ENCODE measurements at places on chromosomes 16 and 17.
A peak's percentile ranks its signal among the peaks of the same experiment; 100 is the strongest.

DNA sequence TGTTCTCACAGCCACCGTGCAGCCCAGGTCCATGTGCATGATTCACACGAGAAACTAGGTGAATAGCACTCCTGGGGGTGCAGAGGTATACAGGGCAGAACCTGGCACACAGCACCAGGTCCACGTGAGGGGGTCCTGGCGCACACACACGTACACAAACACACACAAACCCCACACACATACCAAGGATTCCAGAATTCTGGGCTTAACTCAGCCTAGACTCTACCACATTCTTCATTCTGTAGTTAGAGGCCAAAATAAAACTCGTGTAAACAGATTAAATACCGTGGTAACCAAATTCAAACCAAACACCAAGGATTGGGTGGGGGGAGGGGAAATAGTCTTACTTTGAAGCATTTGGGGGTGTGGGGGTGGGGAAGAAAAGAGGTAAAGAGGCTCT is 58.5 kb downstream of the XYLT1 start:
- H3K27ac ChIP-seq = no peak overlapping the region
- no peak for DNase-seq
- H3K4me3 ChIP-seq = no peak overlapping the region
- peaks cover 3% of the 10 kb centered on the region for H3K36me3 ChIP-seq
- H3K4me1 ChIP-seq = peaks cover 38% of the 10 kb centered on the region

GRCh38 chr17:19304209-19304608 is 58.3 kb downstream of the B9D1 start:
- no peak overlapping the region for H3K27ac ChIP-seq
- no peak overlapping the region for H3K4me3 ChIP-seq
- DNase-seq = peak; percentile 11
- peaks cover 30% of the 10 kb centered on the region for H3K27me3 ChIP-seq
- H3K4me1 ChIP-seq = peaks cover 22% of the 10 kb centered on the region

- DNase-seq = peak; percentile 99
- H3K4me1 ChIP-seq = peaks cover 31% of the 10 kb centered on the region
Observed at GRCh38 chr17:4899341-4900230, at the start of gene C17orf107. Gene C17orf107 (plus strand): TSS chr17:4899536. CDS start chr17:4899763, 227 bp downstream.

DNA sequence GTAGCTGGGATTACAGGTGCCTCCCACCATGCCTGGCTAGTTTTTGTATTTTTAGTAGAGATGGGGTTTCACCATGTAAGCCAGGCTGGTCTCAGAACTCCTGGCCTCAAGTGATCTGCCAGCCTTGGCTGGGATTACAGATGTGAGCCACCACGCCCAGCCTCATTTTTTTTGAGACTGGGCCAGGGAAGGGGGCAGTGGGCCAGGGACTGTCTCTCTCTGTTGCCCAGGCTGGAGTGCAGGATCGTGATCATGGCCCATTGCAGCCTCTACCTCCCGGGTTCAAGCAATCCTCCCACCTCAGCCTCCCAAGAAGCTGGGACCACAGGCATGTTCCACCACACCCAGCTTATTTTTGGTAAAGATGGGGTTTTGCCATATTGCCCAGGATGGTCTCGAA is 16.0 kb downstream of the RSL1D1 start:
- no peak for DNase-seq
- no peaks in the 10 kb centered on the region for H3K27me3 ChIP-seq
- no peaks in the 10 kb centered on the region for H3K4me1 ChIP-seq
- no peak overlapping the region for H3K27ac ChIP-seq
- peaks cover 30% of the 10 kb centered on the region for H3K36me3 ChIP-seq

- DNase-seq = no peak
- no peaks in the 10 kb centered on the region for H3K4me1 ChIP-seq
- H3K27me3 ChIP-seq = no peaks in the 10 kb centered on the region
- no peak overlapping the region for H3K4me3 ChIP-seq
Observed at GRCh38 chr16:56812884-56813283, 52.1 kb upstream of the SLC12A3 start.

DNA sequence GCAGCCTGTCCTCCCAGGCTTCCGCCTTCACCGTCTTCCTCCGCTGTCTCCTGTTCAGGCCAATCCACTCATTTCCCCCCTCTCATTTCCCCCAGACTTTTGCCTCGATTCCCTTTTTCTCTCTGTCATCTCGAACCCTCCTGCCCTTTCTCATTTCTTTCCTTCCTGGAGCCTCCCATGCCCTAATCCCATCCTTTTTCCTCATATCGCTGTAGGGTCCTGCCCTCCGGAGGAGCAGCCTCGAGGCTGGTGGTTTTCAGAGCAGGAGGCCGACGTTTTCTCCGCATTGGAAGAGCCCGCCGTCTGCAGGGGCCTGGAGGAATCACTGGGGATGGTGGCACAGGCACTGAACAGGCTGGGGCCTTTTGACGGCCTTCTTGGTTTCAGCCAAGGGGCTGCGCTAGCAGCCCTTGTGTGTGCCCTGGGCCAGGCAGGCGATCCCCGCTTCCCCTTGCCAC is 597 bp downstream of the OVCA2 start:
- H3K4me1 ChIP-seq = peaks cover 20% of the 10 kb centered on the region
- H3K36me3 ChIP-seq = peaks cover 19% of the 10 kb centered on the region
- H3K27ac ChIP-seq = peak overlapping the region; percentile 97
- no peaks in the 10 kb centered on the region for H3K27me3 ChIP-seq
- no peak for DNase-seq

DNA sequence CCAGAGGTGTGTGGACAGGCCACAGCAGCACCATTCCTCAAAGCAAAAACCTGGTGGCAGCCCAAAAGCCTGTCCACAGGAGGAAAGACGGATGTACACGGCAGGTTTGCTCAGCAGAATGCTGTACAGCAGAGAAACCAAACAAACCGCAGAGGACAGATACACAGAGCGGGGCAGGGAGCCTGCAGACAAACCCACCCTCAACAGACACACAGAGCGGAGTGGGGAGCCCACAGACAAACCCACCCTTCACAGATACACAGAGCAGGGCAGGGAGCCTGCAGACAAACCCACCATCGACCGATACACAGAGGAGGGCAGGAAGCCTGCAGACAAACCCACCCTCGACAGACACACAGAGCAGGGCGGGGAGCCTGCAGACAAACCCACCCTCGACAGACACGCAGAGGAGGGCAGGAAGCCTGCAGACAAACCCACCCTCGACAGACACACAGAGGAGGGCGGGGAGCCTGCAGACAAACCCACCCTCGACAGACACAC is 53.0 kb upstream of the METRNL start:
- no peaks in the 10 kb centered on the region for H3K27me3 ChIP-seq
- H3K4me3 ChIP-seq = no peak overlapping the region
- DNase-seq = no peak
- H3K27ac ChIP-seq = no peak overlapping the region
- peaks cover 32% of the 10 kb centered on the region for H3K4me1 ChIP-seq

DNA sequence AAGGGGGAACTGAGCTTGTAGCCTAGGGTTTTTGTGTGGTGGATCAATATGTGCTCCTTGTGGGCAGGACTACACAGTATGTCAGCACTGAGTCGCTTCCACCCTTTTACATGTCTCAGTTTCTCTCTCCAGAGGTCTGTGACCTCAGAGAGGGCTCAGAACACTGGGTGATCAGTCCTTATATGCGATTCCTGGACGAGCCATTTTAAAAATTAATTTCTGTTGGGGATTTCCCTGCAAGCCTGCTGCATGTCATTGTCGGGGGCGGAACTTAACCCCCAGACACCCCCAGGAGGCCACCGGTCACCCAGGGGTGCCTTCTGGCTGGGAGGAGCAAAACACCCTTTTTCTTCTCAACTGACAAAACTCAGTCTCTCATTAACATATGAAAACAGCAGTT is 14.1 kb downstream of the DHRS7B start:
- peaks cover 16% of the 10 kb centered on the region for H3K36me3 ChIP-seq
- H3K27me3 ChIP-seq = no peaks in the 10 kb centered on the region
- H3K27ac ChIP-seq = no peak overlapping the region
- peaks cover 6% of the 10 kb centered on the region for H3K4me1 ChIP-seq

GRCh38 chr17:7312432-7313087 is 2.6 kb downstream of the GPS2 start:
- no peaks in the 10 kb centered on the region for H3K27me3 ChIP-seq
- H3K4me3 ChIP-seq = peak overlapping the region; percentile 88
- no peak for DNase-seq
- peak overlapping the region; percentile 89 for H3K27ac ChIP-seq

- no peaks in the 10 kb centered on the region for H3K27me3 ChIP-seq
- DNase-seq = no peak
- H3K4me1 ChIP-seq = peaks cover 39% of the 10 kb centered on the region
- peak overlapping the region; percentile 73 for H3K27ac ChIP-seq
- peaks cover 27% of the 10 kb centered on the region for H3K36me3 ChIP-seq
Observed at GRCh38 chr17:78377858-78378224, 608 bp upstream of the PGS1 start.

DNA sequence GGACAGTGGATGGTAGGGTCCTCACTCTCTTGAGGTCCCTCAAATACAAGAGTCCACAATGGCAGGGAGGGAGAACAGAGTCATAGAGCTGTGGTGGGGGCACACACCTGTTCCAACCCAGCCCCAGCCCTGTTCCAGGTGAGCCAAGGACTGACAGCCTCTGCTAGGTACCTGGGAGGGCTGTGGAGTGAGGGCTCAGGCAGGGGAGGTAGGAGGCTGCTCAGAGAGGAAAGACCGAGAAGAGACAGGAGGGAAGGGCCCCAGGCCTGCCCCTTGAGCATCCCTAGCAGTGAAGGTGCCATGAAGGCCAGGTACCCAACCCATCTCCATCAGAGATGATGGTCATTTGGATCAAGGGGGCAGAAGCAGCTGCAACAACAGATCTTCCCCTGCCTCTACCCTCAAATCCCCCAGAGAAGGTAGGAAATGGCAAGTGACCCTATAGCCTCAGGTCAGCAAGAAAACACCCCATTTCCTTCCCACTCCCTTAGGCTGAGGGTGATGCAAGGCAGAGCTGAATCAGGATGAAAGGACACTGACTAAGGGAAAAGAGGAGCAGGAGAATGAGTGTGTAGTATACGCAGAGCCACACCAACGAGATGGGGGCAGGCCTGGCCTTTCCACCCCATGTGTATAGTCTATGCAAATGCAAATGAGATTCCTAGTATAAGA is 28.6 kb downstream of the CD300LG start:
- DNase-seq = no peak
- H3K27me3 ChIP-seq = peaks cover 5% of the 10 kb centered on the region
- H3K27ac ChIP-seq = no peak overlapping the region
- H3K4me1 ChIP-seq = no peaks in the 10 kb centered on the region

DNA sequence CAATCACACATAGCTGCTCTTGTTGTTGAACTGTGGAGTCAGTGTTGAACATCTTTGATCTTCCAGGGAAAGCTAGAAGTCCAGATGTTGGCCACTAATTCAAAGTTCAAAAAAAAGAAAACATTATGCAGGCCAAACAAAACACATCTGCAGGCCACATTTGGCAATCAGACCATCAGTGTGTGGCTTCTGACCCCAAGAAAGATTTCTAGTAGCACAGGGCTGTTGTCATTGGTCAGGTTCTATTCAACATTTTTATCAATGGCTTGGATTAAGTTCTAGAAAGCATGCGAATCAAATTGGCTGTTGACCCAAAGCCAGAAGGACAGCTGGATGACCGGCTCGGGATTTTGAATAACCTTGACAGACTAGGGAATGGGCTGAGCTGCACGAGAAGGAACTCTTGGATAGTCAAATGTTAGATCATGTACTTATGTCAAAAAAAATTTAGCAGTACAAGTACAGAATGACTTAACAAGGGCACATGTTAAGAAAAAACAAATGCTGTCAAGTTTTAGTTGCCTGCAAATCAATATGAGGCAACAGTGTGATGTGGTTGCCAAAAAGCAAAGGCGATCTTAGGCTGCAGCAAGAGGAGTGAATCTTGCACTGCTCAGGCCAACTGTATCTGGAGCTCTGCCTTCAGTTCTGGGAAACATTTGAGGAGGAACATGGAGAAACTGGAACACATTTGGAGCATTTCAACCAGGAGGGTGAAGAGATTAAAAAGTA is 187.6 kb downstream of the RGS9 start:
- H3K27ac ChIP-seq = no peak overlapping the region
- DNase-seq = no peak
- H3K4me3 ChIP-seq = no peak overlapping the region
- H3K36me3 ChIP-seq = no peaks in the 10 kb centered on the region
- peaks cover 1% of the 10 kb centered on the region for H3K27me3 ChIP-seq

DNA sequence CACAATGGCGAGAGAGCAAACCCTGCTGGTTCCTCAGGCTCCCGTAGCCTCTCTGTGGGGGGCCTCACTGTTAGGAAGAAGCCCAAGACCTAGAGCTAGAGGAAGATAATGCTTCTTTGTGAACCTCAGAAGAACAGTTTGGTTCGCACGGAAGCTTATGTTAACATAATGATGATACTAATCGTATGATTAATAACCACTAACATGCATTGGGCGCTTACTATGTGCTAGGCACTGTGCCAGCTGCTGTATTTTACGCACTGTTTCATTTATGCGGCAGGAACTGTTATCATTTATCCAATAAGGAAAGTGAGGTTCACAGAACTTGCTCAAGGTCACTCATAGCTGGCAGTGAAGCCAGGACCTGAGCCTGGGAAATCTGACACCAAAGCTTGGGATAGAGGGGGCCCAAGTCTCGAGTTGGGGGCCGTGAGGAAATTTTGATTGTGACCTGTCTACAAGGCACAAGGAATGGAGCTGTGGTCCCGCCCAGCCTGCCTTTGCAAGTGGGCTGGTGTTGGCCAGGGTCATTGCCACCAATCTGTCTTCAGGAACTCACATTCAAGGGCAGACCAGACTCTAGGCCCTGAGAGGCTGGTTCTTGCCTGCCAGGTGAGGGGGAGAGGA is 6.8 kb downstream of the PRCD start:
- no peak overlapping the region for H3K4me3 ChIP-seq
- H3K4me1 ChIP-seq = peaks cover 5% of the 10 kb centered on the region
- H3K27me3 ChIP-seq = peaks cover 6% of the 10 kb centered on the region
- H3K36me3 ChIP-seq = no peaks in the 10 kb centered on the region
- DNase-seq = no peak

- H3K27ac ChIP-seq = no peak overlapping the region
- H3K27me3 ChIP-seq = peaks cover 3% of the 10 kb centered on the region
- H3K4me3 ChIP-seq = no peak overlapping the region
- H3K36me3 ChIP-seq = no peaks in the 10 kb centered on the region
- peaks cover 10% of the 10 kb centered on the region for H3K4me1 ChIP-seq
Observed at GRCh38 chr16:12819126-12820117, 15.7 kb upstream of the CPPED1 start.

GRCh38 chr16:3823427-3823826 is 57.1 kb downstream of the CREBBP start:
- DNase-seq = no peak
- no peak overlapping the region for H3K4me3 ChIP-seq
- H3K4me1 ChIP-seq = peaks cover 81% of the 10 kb centered on the region
- no peaks in the 10 kb centered on the region for H3K27me3 ChIP-seq
- no peaks in the 10 kb centered on the region for H3K36me3 ChIP-seq
- H3K27ac ChIP-seq = no peak overlapping the region

DNA sequence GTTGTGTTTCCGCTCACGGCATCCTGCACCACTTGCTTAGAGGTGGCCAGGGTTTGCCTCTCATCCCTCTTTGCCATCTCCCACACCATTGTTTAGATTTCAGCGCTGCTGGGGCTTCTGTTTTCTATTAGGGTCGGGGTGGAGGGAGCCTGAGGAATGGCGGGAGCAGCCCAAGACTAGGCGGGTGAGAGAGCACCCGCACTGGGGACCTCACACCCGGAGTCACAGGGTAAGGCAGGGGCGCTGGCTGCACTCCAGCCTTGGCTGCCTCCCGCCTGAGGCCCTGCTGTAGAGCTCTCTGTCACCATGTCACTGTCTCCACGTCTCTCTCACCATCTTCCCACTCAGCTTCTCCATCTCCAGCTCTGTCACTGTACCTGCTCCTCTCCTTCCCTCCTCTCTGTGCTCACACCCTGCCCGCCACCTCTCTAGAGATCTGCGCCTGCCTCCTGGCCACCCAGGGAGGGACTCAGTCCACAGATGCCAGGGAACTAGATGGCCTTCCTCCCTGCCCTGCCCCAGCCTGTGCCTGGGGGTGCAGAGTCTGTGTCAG is 32.8 kb upstream of the ABCC3 start:
- no peaks in the 10 kb centered on the region for H3K4me1 ChIP-seq
- H3K27ac ChIP-seq = no peak overlapping the region
- H3K36me3 ChIP-seq = no peaks in the 10 kb centered on the region
